CD4-positive, alpha-beta T cell treated with Interleukin-10 for 1 hour (primary cell): ENCODE measurements at places on chromosomes 5 and 9.

DNA sequence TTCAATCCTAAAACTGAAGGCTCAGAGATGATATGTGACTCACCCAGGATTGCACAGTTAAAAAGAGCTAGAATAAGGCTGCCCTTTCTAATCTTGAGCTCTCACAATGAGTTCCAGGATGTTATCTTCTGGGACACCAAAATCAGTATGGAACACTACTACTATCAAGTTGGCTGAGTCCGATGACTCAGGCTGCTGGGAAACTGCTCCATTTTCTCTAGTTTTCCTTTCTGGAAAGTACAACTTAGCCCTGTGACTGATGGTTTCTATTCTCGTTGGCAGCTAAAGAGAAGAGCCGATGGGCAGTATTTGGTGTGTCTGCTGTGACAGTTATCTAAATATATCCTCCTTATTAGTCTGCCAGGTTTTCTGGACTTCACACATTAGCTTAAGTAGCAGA lies 37.9 kb upstream of the DPYSL3 start:
- DNase-seq = no peak

DNA sequence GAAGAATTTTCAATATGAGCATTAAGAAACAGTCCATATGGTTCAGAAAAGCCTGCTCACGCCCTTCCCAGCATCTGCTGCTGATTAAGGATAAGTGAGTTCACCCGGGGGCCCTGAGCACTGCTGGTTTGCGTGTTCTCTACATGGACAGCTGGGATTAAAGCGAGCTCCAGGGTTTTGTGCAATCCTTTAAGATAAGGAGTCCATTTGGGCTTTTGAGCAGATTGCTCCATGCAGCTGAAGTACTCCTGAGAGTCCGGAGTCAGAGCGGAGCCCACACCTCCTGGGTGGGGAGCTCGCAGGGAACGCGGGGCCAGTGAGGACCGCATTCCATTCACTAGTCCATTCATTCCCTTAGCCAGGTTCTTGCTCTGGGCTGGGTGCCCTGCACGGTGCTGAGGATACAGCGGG lies 149.3 kb upstream of the COL5A1 start:
- no peak for DNase-seq

- DNase-seq = no peak
Observed at GRCh38 chr9:6302417-6302816, 25.8 kb upstream of the TPD52L3 start.

DNA sequence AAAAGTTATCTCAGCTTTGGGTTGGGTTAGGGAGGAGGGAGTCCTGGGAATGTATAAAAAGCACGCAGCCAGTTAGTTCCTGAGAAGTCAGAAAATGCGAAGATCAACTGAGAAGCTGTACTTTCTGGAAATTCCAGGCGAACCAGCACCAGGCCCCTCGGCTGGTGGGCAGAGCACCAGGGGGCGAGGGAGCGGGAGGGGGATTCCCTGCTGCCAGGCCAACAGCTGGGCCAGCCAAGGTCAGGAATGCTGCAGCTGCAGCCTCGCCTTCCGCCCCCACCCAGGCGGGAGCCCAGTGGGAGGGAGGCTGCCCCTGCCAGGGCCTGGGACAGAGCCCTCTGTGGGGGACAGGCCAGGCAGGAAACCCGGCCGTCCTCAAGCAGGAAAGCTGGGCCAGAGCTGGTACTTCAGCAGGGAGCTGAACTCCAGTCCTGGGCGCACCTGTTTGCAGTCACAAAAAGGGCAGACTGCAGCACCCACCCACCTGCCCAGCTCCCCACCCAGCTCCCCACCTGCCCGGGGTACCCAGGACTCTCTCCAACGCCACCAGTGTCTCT lies 35.5 kb downstream of the VAV2 start:
- DNase-seq = no peak

GRCh38 chr5:178207917-178208280 lies 3.6 kb downstream of the HNRNPAB start:
- no peak for DNase-seq

DNA sequence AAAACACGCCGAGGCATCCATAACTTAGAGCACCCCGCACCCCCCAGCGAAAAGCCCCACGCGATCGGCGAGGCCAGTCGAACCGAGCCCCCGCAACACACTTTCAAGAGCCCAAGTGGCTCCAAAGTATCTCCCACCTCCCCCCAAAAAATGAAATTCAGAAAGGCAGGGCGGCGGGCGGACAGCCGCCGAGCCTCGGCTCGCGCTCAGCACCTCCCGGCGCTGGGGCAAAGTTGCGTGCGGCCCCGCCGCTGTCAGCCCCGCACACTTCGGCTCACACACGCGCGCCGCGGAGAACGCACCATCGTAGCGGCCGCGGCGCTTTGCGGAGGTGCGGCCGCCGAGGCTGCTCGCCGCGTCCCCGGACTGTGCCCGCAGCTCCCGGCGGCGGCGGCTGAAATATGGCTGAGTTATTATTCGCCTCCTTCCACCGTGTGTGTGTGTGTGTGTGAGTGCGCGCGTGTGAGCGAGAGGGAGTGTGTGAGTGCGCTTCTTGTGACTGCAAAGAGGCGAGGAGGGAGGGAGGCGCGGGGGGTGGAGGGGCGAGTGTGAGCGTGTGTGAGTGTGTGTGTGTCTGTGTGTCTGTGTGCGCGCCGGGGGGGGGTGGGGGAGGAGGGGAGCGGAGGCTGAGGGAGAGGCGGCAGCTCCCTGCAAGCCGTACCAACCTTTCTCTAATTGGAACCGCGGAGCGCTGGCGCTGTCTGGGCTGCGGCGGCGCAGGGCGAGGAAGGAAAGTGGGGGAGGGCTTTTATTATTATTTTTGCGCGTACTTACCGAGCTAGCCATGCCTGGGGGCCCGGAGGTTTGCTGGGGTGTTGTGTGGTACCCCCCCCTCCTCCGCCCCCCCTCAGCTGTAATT lies 599 bp downstream of the MLLT3 start:
- peak; percentile 84 for DNase-seq

GRCh38 chr9:114317665-114318357 lies 5.1 kb upstream of the ORM1 start:
- DNase-seq = no peak

DNA sequence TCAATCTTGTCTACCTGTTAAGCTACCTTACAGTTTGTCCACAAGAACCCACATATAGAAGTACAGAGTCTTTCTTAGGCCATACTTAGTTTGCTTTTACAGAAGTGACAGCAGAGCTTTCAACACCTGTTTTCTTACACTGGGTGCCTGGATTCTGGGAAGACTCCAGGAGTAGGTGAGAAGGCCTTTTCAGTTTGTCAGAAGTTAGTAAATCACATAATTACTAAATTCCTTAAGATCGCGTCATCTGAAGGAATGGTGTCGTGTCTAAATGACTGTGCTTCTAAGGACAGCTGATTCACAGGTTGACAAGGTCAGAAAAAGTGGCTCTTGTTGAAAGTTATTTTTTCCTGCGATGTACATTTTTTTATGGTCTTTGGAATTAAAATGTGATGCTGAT lies 97.0 kb upstream of the FAM120A start:
- DNase-seq = no peak

GRCh38 chr5:127492854-127493738 lies 24.3 kb upstream of the PRRC1 start:
- DNase-seq = peak; percentile 32

- DNase-seq = no peak
Observed at GRCh38 chr5:154368041-154368800, 77.6 kb upstream of the SAP30L start.

DNA sequence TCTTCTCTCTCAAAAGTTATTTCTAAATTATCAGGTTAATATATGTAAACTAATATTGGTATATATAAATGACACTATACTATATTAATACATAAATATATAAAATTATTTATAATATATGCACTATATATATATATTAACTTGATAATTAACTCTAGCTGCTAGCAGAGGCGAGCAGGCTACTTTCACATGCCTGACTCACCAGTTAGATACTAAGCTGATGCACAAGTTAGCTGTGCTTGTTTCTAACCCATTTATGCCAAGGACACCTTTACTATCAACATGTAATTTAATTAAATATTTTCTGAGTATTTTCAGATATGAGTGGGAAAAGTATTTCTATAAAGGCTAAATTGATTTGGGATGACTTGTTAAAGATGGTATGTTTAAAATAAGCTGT lies 70.1 kb downstream of the TRIO start:
- no peak for DNase-seq

GRCh38 chr9:33379666-33380389 lies 22.5 kb downstream of the AQP7 start:
- DNase-seq = no peak

- DNase-seq = no peak
Observed at GRCh38 chr5:635306-636055, 23.3 kb downstream of the CEP72 start.

GRCh38 chr5:34415559-34416198 lies 240.4 kb upstream of the RAI14 start:
- no peak for DNase-seq

DNA sequence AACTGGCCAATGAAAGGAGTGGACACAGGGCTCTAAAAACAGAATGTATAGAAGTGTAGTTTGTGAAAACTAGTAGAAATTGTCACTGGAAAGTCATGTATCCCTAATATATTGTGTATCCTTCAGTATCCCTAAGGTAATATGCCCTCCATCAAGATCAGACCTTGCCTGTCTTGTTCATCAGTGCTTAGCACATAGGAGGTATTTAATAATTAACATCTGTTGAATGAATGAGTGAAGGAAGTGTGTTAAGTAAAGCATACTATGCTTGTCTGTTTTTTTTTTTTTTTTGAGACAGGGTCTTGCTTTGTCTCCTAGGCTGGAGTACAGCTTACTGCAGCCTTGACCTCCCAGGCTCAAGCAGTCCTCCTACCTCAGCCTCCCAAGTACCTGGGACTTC lies 15.8 kb downstream of the GAPVD1 start:
- DNase-seq = no peak
